ENCODE measurements at places on chromosomes 6 and 20.

DNA sequence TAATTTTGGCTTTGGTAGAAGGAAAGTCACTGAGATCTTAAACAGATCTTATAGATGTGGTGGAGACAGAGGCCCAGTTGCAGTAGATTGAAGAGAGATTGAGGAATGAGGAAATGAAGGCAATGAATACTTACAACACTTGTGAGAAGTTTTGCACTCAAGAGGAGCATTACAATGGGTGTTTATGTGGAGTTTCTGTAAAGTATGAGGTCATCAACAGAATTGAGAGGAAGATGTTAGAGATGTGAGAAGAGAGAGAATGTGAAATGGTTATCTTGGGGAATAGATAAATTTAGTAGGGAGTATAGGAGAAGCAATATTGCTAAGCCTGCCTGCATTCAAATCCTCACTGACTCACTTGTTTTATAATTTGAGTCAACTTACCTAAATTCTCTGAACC lies 83.4 kb downstream of the GFRAL start:
- no peak for DNase-seq

- DNase-seq = no peak
These were observed 640.5 kb downstream of the DHX35 start for GRCh38 chr20:39602649-39603048.

GRCh38 chr6:44219053-44219814 lies 2.5 kb downstream of the MYMX start:
- DNase-seq = peak; percentile 57

DNA sequence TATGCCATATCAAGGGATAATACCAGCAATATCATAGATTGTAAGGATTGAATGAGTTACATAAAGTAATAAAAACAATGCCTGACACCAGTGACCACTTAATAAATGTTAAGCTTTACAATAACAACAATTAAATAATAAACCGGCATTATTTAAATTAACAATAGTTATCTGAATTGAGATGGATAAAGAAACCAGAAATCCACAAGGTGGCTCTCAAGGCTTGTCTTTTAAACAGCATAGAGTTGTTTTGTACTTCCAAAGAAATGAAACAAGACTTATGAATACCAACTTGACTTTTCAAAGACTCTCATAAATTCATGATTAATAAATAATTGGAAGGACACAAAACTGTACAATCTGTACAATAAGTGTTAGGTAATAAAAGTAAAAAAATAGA lies 203.1 kb downstream of the ASCC3 start:
- DNase-seq = no peak

Data from GM18507 (cell line).